GM04504 (cell line): ENCODE measurements at places on chromosomes 5 and 9.
A peak's percentile ranks its signal among the peaks of the same experiment; 100 is the strongest.

GRCh38 chr9:29160763-29161353 lies 1587.6 kb upstream of the C9orf72 start:
- no peak for DNase-seq

- DNase-seq = no peak
These were observed 135.0 kb upstream of the SMIM23 start for GRCh38 chr5:171650597-171650996.

- no peak for DNase-seq
These were observed 121.8 kb downstream of the SEMA6A start for GRCh38 chr5:116452774-116453368.

- DNase-seq = no peak
These were observed 15.8 kb downstream of the ADAMTS13 start for GRCh38 chr9:133437753-133438531.

DNA sequence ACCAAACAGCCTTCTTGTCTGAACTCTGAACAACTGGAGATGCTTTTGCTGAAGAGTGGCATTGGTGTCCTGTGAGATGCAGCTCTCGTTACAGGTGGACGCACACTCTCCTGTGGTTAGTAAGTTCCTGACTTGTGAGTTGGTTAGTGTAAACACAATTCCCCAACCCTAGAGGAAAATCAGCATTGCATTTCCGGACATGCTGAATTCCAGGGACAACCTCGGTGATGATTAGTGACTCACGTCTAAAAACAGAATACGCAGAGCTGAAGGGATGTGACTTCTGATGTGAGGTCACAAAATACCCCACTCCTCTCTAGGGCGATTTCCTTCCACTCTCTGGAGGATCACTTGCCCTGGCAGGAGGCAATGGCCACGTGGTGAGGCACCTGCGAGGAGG lies 5.0 kb downstream of the OR2V2 start:
- DNase-seq = no peak

DNA sequence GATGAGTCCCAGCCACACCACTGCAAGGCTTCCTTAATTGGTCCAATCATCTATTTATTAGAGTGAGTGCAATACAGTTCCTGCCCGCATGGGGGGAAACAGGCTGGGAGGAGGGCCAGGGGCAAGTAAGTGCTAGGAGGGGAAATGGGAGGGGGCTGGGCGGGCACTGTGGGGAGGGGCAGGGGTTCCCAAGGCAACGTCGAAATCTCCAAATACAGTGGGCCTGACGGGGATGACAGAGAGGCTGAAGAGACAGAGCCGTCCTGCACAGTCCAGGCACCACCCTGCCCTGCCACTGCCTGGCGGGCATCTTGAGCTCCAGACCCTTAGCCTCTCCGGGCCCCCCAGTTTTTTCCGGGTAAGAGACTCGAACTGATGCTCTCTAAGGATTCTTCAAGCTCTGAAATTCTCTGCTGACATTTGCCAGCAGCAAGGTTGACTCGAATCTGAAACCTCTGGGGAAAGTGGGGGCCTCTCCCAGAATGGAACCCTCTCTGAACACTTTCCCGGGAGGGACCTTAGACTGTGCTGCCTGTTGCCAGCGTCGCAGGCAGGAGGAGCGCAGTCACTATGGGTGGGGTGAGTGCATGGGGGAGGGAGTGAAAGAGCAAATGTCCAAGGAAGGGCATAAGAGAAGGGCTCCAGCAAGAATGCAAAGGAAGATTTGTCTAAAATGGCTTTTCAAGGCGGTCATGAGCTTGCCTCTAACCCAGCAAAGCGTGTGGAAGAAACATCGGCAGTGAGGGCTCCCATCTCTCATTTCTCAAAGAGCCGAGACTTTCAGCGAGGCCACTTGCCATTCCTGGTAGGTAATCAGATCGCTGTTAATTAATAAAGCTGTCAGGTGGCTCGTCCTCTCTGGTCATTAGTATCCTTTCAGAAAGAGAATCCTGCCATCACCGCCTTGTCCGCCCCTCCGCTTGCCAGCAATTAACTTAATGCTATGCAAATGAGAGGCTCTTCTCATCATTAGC lies 99.0 kb downstream of the GTF3C4 start:
- DNase-seq = peak; percentile 29

DNA sequence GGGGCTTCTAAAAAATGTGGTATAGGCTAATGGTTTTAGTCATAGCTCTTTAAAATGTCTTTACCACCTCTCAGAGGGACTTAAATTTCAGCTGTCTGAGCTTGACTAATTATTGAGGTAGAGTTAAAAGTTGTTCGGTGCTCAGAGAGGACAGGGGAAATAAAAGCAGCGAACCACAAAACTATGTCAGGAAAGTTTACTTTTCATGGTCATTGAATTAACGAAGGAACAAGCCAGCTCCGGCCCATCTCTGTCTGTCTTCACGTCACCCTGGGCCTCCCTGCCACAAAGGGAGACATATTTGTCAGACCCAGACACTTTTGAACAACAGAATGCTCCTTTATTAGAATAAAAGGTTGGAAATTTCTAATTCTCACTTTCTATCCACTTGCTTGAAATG lies 98.8 kb upstream of the EFNA5 start:
- DNase-seq = no peak

DNA sequence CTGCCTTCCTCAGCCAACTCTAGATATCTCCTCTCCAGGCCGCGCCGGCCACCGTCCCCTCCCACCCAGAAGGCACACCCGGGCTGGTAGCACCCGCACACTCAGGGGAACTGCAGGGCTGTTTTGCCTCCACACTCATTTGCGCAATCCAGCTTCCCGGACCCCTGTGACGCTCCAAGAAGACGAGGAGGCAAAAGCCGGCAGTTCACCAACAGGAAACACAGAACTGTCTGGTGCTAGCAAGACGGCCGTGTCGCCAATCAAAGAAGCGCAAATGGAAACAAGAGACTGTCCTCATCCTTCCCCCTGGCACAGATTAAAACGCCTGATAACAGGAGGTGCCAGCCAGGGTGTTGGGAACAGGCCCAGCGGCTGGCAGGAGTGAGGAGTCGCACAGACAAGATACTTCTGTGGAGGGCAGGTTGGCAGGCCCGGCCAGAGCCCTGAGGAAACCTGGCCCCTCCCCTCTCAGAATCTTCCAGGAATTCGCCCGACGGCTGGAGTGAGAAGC lies 7.8 kb downstream of the AGPAT2 start:
- no peak for DNase-seq

DNA sequence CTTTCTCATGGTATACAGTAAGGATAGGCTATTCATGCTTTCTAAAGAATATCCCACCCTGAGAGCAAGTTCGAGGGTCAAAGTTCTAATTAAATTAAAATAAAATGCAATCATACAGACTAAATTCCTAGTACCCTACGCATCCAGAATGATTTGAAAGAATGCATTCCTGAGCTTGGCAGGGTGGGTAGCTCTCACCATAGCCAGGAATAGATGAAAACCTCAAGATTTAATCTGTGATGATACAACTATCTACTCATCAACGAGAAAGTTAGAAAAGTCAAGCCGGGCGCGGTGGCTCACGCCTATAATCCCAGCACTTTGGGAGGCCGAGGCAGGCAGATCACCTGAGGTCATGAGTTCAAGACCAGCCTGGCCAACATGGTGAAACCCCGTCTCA lies 32.3 kb downstream of the SERINC5 start:
- DNase-seq = no peak

- DNase-seq = peak; percentile 60
These were observed 166.5 kb downstream of the RMI1 start for GRCh38 chr9:84146893-84147710.

DNA sequence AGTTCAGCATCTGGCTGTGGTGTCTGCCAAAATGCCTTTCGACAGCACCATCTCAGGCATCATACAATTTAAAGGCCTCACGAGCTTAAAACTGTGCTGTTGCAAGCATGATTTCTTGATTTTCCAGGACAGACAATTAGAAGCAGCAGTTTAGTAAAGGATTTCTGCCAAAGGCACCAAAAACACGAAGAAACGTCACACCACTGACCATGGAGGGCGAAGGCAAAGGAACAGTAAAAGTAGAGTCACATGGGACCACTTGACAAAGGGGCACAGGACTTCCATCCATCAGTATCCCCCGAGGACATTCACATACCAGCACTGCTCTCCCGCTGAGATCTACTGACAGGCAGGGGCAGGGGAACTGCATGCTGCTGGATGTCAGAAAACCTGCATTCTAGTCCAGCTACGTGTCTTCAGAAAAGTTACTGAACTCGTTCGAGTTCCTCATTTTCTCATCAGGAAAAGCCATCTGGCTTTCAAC lies 70.4 kb upstream of the FBXW11 start:
- DNase-seq = peak; percentile 27

- no peak for DNase-seq
These were observed 55.4 kb upstream of the MIER3 start for GRCh38 chr5:57007344-57007743.

GRCh38 chr9:112348257-112349007 lies 15.0 kb upstream of the PTBP3 start:
- no peak for DNase-seq

DNA sequence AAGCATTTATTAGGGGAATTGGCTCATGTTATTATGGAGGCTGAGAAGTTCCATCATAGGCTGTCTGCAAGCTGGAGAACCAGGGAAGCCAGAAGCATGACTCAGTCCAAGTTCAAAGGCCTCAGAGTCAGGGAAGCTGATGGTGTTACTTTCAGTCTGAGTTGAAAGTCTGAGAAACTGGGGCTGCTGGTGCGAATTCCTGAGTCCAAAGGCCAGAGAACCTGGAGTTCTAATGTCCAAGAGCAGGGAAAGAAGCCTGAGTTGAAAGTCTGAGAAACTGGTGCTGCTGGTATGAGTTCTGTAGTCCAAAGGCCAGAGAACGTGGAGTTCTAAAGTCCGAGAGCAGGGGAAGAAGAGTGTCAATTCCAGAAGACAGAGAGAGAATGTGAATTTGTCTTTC lies 641.1 kb downstream of the ISL1 start:
- DNase-seq = no peak

DNA sequence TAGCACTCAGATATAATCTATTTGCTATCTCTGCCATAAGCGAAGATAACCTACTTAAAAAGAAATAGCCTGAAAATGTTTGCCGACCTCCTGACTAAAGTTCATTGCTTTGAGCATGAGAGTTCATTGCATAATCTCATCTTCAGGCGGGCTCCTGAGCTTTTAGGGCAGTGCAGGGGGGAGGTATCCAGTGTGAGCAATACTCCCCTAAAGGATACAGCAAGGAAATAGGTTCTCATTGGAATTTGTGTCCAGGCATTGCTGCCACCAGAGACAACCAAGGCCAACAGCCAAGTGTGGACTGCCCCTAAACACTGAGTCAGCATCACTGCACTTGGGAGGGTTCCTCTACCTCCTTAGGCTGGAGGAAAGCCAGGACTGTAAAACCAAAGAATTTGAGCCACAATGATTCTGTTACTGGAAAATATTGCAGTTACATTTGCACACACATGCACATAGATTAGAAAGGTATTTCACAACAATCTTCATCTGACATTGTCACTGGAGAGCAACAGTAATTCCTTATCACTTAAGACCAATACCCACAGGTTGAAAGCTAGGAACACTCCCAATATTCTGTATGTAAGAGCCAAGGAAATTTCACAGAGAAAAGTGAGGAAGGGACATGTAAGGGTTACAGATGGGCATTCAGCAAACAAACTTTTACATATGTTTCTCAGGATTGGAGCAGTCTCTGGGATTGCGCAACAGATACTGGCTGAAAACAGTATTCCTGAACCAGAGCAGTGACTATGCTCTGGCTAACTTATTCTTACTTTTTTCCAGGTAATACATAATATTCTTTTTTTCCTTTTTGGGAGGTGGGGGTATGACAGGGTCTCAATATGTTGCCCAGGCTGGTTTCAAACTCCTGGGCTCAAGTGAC lies 98.6 kb upstream of the TLE1 start:
- peak; percentile 95 for DNase-seq

GRCh38 chr5:129616517-129616916 lies 131.4 kb upstream of the MINAR2 start:
- DNase-seq = no peak

DNA sequence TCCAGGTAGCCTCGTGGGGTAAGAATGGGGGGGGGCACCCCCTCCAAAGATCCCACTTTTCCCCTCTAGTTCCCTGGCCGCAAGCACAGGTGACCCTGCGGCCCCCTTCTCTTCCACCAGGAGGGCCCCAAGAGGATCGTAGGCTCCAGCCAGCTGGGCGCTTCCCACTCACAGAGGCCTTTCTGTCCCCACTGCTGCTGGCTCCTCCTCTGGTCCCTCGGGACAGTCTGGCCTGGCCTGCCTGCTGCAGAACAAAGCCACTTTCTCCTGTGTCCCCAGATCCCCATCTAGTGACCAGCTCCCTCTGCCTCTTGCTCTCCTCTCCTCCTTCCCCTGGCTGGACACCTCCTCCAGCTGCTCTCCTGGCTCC lies 534 bp upstream of the SAPCD2 start:
- DNase-seq = no peak

DNA sequence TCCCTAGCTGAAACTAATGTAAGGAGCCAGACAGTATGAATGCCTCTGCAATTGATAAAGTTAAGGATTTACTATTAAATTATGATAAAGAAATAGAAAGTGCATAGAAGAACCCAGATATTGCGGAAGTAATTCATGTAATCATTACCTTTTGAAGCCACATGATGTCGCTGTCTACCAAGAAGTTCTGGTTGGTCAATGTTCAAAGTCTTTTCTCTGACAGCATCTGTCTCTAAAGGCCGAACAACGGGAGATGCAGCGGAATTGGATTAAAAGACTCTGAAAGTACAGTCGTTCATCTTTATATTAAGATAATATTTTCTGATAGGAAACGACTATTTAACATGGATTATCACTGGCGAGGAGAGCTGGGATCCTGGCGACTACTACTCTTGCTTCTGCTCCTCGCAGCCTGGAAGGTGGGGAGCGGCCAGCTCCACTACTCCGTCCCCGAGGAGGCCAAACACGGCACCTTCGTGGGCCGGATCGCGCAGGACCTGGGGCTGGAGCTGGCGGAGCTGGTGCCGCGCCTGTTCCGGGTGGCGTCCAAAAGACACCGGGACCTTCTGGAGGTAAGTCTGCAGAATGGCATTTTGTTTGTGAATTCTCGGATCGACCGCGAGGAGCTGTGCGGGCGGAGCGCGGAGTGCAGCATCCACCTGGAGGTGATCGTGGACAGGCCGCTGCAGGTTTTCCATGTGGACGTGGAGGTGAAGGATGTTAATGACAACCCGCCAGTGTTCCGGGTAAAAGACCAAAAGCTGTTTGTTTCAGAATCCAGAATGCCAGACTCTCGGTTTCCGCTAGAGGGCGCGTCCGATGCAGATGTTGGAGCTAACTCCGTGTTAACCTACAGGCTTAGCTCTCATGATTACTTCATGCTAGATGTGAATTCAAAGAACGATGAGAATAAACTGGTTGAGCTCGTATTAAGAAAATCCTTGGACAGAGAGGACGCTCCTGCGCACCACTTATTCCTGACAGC lies at the start of gene PCDHA8:
Gene PCDHA8, plus strand, starts transcription at position 210 of the 985 bp plus-strand sequence. Its CDS starts 135 bp downstream, at position 345.
- no peak for DNase-seq

DNA sequence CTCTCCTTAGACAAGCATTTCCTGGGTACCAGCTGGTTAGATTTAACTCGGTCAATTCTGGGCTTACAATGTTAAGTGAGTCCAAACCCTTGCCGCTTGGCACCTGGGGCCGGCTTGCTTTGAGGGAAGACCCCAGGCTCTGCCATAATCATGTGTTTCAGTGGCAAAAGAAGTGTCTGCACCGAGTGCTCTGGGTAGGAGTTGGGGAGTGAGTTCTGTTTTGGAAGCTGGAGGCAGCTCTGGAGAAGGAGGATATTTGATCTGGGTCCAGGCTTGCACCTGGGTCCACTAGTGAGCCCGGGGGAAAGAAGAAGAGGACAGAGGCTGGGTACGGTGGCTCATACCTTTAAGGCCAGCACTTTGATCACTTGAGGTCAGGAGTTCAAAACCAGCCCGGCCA lies 8.4 kb upstream of the OLFM1 start:
- DNase-seq = no peak

GRCh38 chr5:139708877-139709581 lies 60.9 kb downstream of the CXXC5 start:
- peak; percentile 64 for DNase-seq

- DNase-seq = no peak
These were observed 58.8 kb upstream of the JAK2 start for GRCh38 chr9:4926239-4926638.
